Stimulated activated CD8-positive, alpha-beta memory T cell treated with anti-CD3 and anti-CD28 coated beads, Interleukin-12 subunit alpha, Interleukin-12 subunit beta, amount 100 ng/mL, for 4 hours (primary cell): ENCODE measurements at places on chromosomes 2 and 18.

DNA sequence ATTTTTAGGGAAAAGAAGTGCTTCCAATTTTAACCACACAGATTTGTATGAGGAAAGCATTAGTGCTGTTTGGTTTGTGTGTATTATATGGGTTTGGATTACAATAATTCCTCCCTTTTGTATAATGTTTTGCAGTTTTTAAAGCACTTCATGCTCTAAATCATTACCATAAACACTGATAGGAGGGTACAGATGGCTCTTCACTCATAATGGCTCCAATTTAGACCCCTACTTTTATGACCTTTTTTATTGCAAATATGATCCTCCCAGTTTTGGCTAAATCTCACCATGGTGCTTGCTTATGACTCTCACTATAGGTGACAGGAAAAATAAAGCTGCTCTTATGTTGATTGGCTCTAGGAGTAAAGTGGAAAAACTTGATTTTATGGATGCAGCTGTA lies 23.8 kb upstream of the TMEM17 start:
- no peak for DNase-seq

DNA sequence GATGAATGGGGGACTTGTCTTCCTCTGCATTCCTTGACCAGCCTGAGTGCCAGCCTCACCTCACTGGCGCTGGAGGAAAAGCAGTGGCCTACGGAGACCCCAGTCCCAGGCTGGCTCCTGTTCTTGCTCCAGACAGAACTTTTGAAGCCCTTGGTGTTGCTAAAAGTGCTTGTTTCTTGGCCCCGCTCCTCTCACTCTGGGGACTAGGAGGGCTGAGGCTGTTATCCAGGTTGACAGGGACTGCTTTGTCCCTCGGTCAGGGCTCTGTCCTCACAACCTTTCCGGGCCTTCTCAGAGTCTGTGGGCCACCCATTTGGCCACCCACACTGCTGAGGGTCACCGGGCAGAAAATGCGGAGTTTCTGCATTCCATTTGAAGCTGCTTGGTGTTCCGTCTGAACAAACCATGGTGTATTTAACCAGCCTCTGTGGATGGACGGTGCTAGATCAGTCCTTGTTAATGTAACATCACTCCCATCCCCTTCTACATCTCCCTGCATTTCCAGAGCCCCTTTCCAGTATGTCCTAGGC lies 25.6 kb downstream of the B3GNT7 start:
- no peak for DNase-seq

GRCh38 chr2:234623521-234623991 lies 126.7 kb upstream of the ARL4C start:
- DNase-seq, result no peak

GRCh38 chr2:60414495-60415138 lies 138.8 kb downstream of the BCL11A start:
- DNase-seq, result no peak

GRCh38 chr2:147456779-147457178 lies 388.1 kb upstream of the ACVR2A start:
- DNase-seq, result no peak
